ENCODE measurements at places on chromosomes 12 and 14.

DNA sequence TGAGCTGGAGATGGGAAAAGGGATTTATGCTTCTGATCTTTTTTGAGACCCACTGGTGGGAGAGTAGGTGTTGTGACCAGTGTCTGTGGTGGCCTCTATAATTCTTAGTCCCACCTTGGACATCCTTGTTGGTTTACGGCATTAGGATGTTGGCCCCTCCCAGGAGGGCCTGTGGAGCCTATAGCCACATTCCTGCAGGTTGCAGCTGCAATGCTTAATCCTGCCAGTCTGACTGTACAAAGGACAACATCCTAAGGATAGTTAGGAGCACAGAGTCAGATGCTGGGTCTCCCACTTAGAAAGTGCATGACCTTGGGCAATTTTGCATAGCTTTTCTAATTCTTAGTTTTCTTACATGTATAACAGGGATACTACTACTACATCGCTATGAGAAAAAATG, 150.9 kb upstream of the SLC38A2 start:
- DNase-seq: no peak

- DNase-seq: no peak
Measured at GRCh38 chr12:57846285-57846576, 298 bp downstream of the CTDSP2 start.

DNA sequence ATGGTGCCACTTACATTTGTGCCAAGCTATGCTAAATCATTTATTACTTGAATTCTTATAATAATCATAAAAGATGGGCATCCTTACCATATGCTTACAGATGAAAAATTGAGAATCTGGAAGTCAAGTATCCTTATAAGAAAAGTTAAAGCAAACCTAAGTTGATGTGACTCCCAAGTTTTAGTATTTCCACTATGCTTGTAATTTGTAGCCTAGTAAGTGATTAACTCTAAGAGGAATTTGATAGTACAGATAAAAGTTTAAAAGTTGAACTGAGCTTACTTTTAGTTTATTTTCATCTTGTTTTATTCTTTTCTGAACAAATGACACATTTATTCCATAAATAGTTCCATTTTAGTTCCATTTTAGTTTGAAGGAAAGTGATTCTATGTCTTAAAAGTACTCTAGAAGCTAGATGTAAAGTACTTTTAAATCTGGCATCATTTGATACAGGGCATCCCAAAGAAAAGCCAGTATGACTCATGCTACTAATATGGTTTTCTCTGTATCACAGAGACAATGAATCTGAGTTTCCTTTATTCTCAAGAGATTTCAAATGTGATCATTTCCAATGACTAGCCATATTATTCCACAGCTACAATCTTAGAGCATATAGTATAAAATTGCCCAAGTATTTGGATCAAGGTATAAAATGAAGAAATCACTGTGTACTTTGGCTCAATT, 596.0 kb downstream of the SLC16A7 start:
- no peak for DNase-seq

DNA sequence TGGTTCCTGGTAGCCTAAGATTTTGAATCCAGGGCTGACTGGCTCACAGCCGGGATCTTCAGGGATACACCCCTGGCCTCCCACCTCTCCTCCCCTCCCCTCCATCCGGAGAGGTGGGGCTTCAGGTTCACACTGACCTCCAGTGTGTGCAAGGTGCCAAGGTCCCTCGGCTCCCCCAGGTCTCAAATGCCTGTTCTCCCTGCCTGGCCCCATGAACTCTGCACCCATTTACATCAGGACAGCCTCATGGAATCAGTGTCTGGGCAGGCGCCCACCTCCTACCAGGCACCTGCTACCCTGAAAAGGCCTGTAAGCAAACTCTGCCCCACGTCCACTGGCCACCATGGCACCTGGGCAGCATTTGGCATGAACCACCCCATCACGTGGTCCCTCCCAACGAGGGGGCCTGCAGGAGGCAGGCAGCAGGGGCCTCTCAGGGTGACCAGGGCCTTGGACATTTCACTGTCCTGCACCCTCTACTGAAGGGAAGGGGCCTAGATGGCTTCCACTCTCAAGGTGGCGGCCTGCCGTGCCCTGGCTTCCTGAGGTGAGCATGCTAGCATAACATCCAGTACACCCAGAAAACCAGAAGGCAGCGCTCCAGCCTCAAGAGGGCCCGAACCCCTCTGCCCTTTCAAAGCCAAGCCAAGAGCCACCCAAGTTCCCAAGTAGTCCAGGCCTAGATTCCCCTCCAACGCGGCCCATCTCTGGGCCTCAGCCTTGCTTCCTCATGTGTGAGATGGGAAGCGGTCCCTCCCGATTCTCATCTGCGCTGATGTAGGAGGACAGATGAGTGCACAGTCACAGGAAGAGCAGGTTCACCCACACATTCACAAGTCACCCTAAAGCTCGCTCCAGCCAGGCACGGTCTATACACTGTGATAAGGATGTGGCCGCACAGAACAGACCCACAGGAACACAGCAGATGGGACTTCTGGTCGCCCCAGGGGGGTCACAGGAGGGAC, 37.3 kb downstream of the CCDC85C start:
- no peak for DNase-seq

DNA sequence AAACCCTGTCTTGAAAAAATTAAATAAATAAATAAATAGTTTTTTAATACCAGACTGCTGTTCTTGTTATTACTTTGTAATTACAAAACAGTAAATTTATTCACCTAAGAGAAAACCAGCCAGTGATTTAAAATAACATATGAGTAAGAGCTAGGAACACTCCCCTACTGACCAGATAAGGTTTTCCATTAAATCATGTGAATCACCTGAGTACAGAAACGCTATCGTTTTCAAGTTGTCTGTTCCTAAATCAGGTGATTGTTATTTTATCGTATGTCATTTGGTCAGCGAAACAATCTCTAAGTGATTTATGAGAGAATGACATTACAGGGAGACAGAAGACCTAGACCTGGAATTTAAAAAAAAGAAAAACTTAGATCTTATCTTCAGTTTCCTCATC, 47.3 kb downstream of the RPS29 start:
- DNase-seq: no peak

DNA sequence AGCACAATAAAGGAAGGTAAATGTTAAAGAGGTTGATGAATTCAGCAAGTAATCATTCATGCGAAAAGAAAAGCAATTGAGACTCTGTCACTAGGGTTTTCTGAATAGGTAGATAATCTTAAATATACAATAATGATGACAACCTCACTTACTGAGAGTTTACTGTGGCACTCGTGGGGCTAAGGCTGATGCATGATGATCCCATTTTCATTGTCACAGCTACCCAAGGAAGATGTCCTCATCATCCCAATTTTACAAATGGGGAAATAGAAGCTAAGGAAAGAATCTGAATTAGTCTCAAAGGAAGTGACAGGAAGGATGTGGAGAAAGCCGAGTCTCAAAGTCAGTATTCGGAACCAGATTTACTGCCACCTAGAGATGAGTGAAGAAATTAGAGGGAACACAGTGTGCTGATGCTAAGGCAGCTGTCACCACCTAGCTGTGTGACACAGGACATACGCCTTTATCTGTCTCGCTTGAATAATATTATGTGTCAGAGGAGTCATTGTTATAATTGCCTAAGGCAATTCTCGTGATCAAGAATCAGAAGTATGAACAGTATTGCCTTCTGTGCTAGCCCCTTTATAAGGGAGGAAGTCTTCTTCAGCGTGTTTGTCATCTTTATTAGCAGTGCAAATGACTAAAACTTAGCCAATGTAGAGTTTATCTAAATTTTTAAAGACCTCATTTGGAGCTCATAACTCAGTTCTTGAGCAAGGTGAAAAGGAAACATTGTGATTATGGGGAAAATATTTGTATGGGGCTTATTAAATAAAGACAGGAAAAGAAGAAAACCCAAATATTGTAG, 63.2 kb downstream of the ERGIC2 start:
- peak; percentile 30 for DNase-seq

GRCh38 chr14:81144824-81145603, 75.7 kb downstream of the GTF2A1 start:
- no peak for DNase-seq

GRCh38 chr12:109291521-109292341, 17.4 kb downstream of the FOXN4 start:
- DNase-seq: peak; percentile 90

DNA sequence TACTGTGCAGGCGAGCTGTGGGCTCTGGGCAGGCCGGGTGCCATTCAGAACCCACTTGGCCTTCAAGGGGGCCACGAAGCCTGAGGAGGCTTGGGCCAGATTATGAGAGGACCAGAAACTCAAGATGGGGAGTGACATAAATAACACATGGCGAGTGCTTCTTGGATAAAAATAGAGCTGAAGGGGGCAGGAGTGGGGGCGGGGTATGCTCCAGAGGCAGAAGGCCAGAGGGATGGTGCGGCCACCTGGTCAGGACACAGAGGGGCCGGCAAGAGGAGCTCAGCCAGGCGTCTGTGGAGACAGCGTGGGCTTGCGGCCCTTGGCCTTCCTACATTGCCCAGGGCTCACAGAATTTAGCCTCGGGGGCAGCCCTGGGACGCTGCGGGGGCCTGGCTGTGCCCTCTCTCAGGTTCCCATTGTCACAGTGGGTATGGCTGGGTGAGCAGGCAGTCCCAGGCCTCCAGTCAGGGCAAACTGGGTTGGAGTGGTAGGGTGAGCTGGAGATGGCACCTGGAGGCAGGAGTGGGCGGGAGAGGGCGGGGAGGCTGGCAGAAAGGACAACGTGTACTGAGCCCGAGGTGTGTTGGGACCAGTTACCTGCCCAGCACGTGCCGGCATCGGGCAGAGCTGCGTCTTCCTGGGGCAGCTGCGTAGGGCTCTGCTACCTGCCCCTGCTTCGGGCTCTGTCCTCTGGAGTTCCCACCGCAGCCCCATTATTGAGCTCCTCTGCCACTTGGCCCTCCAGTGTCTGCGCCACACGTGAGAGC, 7.4 kb upstream of the SLC25A29 start:
- no peak for DNase-seq

GRCh38 chr14:53855574-53855973, 101.1 kb downstream of the BMP4 start:
- no peak for DNase-seq

- DNase-seq: no peak
Measured at GRCh38 chr14:87312169-87312893, 680.7 kb downstream of the GALC start.

- DNase-seq: no peak
Measured at GRCh38 chr12:110280392-110280778, 662 bp upstream of the ATP2A2 start.

- DNase-seq: no peak
Measured at GRCh38 chr12:10293570-10294227, 14.0 kb upstream of the KLRD1 start.

DNA sequence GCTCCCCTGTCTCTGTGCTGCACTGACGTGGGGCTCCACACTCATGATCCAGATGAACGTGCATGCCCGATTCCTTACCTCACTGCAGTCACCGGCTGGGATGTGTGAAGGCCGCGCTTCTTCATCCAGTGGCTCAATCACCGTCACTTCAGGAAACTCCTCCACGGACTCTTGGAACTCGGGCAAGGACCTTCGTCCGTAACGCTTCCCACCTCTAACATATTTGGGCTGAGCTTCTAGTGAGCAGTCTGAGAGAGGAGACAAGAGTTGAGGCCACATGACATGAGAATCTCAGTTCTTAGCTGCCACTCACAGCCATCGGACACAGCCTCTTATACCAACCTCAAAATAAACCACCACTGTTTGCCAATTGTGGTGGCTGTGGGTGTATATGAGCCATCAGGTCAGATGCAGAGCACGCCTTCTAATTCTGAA, 38.3 kb downstream of the NIN start:
- DNase-seq: no peak

- no peak for DNase-seq
Measured at GRCh38 chr12:64007853-64008252, 163.4 kb downstream of the SRGAP1 start.
